ENCODE measurements at places on chromosomes 6 and 20.

DNA sequence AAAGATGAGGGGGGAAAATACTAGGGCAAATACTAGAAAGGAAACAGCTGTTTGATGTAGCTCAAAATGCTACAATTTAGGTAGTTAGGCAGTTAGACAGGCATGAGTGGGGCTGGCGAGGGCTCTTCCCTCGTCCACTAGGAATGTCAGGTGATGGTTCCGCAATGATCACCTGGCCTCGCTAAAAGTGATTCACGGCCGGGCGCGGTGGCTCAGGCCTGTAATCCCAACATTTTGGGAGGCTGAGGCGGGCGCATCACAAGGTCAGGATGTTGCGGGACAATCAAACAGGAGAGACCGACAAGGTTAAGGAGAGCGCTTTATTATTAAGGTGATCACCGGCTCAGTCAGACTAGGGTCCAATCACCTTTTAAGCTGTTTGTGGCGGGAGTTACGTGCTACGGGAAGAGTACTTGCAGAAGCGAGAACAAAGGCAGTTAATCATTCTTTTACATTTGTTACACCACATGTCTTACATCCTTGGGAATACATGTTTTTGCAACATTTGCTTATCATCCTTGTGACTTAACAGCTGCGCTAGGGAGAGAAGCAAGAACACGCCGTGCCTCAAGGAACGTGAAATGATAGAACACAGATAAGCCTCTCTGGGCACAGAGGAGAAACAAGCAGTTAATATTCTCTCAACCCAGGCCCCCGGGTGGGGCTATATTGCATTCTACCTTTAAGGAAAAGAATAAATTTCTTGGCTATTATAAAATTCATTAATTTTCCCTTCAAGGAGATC, 1025.4 kb downstream of the EYS start:
- DNase-seq: no peak

DNA sequence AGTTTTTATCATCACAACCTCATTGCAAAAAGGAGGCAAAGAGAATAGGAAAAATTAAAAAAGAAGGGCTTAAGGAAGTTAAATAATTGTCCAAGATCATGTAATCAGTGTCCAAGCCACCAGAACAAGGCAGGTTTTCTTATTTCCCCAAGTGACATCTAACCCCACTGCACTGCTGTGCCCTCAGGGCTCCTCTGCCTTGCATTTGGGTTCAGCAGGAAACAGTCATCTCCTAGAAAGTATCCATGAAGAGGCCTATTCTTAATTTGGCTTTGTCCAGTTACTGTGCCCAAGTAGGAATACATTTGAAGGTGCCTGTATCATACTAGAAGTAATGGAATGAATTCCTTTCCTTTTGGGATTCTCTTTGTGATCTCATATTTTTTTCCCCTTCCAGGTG, 10.5 kb downstream of the TMEM14A start:
- DNase-seq: no peak

DNA sequence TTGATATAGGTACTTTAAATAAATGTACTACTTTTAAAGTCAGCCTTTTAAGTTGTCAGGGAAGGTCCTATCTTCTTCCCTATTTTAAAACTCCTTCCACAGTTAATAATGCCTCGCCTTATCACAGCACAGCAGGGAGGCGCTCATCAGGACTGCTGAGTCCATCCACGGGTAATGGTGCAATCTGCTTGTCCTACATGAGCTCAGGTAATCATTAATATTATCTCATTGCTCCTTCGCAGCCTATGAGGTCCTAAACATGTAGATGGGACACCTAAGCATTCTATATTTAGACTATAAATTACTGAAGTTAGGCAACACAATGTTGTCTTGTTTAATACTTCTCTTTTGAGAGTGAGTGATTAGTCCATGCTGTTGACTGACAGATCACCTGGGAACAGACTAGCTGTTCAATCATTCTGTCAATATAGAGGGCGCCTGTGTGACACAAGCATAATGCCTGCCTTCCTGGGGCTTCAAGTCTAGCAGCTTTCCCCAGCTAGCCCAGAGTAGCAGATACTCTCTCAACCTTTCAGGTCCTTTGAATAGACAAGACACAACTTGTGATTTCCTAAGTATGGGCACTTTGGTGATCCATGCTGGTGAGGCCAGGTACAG, 91.0 kb downstream of the FYN start:
- DNase-seq: no peak

GRCh38 chr6:89782222-89782621, 37.4 kb downstream of the MDN1 start:
- no peak for DNase-seq

DNA sequence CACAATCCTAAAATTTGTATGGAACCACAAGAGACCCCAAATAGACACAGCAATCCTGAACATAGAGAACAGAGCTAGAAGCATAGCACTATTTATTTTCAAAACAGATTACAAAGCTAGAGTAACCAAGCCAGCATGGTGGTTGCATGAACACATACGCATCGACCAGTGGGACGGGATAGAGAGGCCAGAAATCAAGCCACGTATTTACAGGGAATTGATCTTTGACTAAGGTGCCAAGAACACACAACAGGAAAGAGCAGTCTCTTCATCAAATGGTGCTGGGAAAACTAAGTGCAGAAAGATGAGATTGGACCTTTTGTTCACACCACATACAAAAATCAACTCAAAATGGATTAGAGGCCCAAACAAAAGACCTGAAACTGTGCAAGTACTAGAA, 21.1 kb downstream of the TTLL2 start:
- DNase-seq: no peak

- no peak for DNase-seq
These were observed 1212.1 kb upstream of the CITED2 start for GRCh38 chr6:140586426-140587061.

- DNase-seq: no peak
These were observed 53.4 kb upstream of the TMEM30A start for GRCh38 chr6:75337835-75338580.

DNA sequence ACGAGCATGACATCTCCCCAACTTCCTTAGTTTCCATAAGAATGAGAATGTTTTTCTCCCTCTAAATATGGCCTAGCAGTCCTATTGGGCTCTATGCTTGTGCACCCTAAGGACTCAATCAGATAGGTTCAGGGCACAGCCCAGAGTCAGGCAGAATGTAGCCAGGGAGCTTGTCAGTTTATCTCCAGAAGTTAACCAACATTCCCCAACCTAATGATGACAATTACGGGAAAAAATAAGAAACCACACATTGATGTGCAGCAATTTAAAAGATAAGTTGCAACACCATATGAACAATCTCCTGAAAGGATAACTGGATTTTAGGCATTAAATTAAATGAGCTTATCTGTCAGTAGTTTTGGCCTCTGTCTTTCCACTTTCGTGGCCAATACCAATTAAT, 71.1 kb downstream of the HDDC2 start:
- DNase-seq: no peak

DNA sequence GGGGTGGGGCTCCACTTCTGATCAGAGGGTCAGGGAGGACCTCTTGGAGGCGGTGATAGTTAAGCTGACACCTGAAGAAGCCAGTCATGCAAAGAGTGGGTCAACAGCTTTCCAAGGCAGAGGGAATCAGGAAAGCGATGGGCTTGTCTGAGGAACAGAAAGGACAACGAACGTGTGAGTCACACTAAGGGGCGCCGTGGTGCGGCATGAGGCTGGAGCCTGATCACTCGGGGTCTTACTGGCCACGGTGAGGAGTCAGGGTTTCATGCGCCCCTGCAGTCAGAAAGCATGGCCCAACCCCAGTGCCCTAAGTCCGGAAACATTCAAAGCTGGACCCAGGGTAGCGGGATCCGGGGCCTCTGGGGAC, 50.6 kb upstream of the SLC32A1 start:
- no peak for DNase-seq

- DNase-seq: no peak
These were observed 288.0 kb downstream of the DOK5 start for GRCh38 chr20:54763366-54763765.

GRCh38 chr6:168005796-168006195, 8.3 kb downstream of the KIF25 start:
- DNase-seq: no peak

GRCh38 chr6:38100380-38100779, 280.9 kb downstream of the ZFAND3 start:
- DNase-seq: no peak

All from activated T-helper 1 cell treated with anti-CD3 and anti-CD28 coated beads, Interleukin-2, amount 50 U/mL, for 16 hours (primary cell).